WTC11 (cell line): ENCODE measurements at places on chromosomes 13 and 19.

DNA sequence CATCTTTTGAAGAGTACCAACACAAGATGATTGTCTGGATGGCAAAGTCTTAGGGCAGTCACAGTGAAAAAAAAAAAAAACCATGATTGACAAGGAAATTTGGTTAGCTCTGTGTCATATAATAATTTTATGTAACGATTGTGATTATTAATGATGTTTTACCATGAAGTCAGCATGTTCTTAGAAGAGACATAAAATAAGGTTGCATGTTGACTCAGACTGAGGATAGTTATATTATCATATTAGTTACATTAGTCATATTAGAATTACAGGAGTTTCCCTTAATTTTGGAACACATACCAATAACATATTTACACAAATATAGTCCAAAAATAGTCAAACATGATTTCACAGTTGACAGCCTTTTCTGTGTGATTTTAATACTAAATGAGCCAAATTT lies 5.7 kb downstream of the ZNF431 start:
- no peak for DNase-seq

DNA sequence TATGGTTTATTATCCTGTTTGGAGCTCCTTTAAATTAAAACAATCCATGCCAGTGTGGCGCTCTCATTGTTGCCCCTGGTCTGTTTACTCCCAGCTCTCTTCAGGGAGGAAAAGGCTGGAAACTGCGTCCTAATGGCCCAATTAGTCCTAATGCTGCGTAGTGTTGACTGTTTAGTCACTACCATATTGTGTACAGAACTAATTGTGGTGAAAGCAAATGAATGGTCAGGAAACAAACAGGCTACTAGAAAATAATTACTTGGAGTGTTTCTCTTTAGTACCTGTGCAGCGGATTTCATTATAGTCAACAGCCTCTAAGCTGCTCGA lies 54.5 kb upstream of the MTIF3 start:
- DNase-seq: no peak

DNA sequence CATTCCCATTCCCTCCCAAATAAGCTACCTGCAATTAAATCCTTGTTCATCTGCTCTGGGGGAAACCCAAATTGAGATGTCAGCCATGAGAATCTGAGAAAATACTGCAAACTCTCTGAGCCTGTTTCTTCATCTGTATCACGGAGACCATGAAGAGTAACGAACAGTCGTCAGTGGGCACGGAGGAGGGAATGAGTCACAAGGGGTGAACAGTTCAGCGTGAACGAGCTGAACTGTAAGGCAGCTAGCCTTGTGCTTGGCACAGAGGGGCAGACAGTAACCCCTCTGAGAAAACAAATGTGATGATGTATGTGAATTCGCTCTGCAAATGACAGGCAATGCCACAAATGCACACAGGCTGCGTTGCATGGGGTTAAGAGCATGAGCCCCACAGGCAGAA lies 288.7 kb downstream of the FOXO1 start:
- DNase-seq: no peak

DNA sequence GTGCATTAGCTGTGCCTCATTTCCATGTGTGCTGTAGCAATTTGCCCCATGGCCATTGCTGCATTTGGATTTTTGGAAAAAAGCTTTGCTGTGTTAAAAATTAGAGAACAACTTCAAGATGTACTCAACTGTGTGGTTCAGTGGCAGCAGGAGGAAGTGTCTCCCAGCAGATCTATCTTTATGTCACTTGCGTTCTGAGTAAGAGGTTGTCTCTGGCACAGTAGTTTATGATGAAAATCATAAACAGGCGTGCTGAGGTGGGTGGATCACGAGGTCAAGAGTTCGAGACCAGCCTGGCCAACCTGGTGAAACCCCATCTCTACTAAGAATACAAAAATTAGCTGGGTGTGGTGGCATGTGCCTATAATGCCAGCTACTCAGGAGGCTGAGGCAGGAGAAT lies 29.0 kb upstream of the RNF17 start:
- no peak for DNase-seq

DNA sequence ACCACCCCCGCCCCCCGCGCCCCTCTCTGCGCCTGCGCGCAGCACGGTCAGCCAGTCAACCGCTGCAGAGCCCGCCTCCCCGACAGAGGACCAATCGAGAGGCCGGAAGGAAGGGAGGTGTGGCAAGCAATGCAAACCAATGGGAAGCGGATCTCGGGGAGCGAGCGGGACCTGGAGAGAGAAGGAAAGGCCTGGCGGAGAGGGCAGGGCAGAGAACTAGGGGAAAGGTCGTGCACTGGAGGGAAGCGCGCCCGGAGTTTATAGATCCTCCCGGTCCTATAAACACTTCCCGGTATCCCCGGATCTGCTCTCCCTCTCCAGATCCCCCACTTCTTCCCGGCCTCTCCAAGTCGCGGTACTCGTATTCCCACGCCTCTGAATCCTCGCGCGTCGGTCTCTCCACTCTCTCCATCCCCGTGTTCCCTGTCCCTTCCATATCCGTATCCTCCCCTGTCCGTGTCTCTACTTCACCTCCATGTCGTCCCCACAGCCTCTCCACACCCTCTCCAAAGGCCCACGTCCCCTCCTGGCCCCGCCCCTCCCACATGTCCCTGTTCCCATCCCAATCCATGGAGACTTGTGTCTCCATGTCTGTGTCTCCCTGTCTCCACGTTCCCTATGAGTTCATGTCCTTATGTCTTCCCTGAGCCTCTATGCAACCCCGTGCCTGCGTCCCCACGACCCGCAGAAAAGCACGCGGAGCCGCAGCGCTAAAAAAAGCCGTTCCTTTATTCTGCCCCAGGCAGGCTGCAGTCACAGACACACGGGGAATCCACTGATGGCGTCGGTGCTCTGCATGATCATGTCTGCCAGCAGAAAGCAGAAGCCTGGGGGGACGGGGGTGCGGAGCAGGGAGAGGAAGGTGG lies 434 bp upstream of the ETFB start:
- peak; percentile 98 for DNase-seq

DNA sequence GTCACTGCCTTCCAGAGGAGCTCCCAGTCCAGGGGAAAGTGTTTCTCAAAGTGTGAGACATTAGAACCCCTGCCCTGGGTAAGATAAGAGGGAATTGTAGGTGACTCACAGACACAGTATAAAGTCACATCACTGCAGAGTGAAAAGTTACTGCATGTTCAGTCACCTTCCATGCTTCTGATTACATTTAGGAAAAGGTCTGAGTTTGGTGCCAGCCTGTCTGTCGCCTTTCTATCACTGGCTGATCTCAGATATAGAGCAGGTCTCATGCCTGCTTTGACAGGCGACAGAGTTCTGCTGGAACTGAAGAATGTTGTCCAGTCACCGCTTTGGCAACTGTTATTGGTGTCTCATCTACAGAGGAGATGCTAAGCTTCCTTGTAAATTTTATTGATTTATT lies 1078.6 kb downstream of the UQCRFS1 start:
- no peak for DNase-seq

GRCh38 chr19:17671906-17672305 lies 16.2 kb downstream of the UNC13A start:
- DNase-seq: peak; percentile 63

DNA sequence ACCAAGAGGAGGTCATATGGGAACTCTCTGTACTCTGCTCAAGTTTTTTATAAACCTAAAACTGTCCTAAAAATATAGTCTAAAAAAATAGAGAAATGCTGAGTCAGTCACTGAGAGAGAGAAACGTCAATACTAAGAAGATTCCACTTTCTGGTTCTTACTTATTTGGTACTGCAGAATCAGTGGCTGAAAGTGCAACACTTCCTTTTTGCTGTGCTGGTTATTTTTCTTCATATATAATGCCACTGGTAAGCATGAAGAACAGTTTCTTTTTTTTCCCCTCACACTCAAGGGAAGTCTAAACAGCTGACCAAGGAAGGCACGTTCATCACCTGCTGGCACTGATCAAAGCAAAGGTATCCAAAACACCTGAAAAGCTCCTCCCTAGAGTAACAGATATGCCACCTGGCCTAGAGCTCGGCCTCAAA lies 44.3 kb upstream of the N4BP2L1 start:
- no peak for DNase-seq

GRCh38 chr13:35695448-35695770 lies 218.9 kb upstream of the MAB21L1 start:
- DNase-seq: no peak

DNA sequence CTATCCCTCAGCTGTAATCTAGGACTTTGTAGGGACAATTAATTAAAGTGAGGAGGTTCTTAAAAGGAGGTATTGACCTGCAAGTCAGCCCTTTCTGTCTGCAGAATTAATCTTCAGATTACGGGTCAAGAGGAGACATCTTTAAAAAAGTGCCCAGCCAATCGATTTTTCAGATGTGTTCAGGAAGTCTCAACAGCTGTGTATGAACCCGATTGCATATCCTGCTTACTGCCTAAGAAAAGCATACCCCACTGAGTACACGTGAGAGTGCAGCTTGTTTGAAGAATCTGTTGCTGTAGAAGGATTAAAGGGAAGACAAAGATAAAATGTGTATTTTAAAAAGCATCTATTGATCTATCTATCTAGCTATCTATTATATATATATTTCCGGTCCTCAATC lies 1194.5 kb downstream of the UQCRFS1 start:
- DNase-seq: no peak

GRCh38 chr19:12331211-12331941 lies 2.1 kb downstream of the ZNF563 start:
- peak; percentile 13 for DNase-seq

DNA sequence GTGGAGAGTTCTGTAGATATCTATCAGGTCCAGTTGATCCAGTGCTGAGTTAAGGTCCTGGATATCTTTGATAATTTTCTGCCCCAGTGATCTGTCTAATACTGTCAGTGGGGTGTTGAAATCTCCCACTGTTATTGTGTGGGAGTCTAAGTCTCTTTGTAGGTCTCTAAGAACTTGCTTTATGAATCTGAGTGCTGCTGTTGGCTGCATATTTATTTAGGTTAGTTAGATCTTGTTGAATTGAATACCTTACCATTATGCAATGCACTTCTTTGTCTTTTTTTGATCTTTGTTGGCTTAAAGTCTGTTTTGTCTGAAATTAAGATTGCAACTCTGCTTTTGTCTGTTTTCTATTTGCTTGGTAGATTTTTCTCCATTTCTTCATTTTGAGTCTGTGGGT lies 15.4 kb downstream of the AP1M1 start:
- DNase-seq: no peak

- DNase-seq: no peak
Measured at GRCh38 chr13:32403108-32403507, 24.8 kb downstream of the N4BP2L1 start.

- no peak for DNase-seq
Measured at GRCh38 chr13:75558145-75558840, 8.7 kb downstream of the UCHL3 start.

GRCh38 chr19:42271861-42272534 lies 2.9 kb downstream of the CIC start:
- DNase-seq: no peak

GRCh38 chr13:69324090-69324886 lies 783.3 kb upstream of the ATXN8OS start:
- no peak for DNase-seq

- DNase-seq: peak; percentile 36
Measured at GRCh38 chr13:37984357-37984756, 114.8 kb upstream of the TRPC4 start.
